Activated CD8-positive, alpha-beta memory T cell treated with anti-CD3 and anti-CD28 coated beads for 1 hour (primary cell): ENCODE measurements at places on chromosomes 5 and 9.

DNA sequence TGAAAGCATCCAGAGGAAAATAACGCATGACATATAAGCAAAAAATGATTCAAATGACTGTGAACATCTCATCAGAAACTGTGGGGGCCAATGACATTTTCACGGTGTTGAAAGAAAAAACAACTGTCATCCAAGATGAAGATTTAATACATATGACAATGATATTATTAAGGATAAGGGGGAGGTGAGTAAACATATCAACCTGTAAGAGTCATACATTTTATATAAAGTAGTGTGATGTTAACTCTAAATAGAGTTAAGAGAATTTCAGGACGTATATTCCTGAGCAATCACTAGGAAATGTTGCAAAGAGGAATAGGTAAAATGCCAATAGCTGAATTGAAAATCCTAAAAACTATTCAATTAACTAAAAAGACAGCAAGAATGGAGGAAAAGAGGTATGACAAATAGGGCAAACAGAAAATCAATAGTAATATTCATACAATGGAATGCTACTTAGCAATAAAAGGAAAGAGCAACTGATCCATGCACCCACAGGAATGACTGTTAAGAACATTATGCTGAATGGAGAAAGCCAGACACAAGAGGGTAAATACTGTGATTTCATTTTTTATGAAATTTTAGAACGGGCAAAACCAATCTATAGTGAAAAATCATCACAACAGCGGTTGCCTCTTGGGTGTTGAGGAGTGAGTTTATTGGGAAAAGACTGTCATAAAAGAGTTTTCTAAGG is 92.4 kb upstream of the JAK2 start:
- DNase-seq = no peak

GRCh38 chr5:168590666-168591065 is 11.5 kb upstream of the PANK3 start:
- no peak for DNase-seq

GRCh38 chr5:84397385-84397784 is 12.7 kb upstream of the EDIL3 start:
- DNase-seq = no peak

DNA sequence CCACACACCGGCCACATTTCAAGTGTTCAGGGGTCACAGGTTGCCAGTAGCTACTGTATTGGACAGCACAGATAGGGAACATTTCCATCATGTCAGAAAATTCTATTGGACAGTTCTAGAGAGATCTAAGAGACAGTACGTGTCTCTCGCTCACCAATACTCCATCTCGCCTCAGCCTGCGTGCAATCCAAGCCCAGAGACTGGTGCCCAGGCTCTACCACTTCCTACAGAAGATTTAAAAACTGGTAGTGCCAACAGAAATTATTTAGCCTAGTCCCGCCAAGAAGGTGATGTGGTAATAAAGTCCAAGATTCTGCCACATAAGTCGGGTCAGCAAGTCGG is 390 bp upstream of the SNX2 start:
- no peak for DNase-seq

GRCh38 chr5:165504674-165505073 is 1999.3 kb downstream of the MAT2B start:
- no peak for DNase-seq

GRCh38 chr5:153516504-153517240 is 26.2 kb downstream of the GRIA1 start:
- no peak for DNase-seq

GRCh38 chr9:130555061-130555460 is 24.3 kb upstream of the FUBP3 start:
- DNase-seq = no peak

DNA sequence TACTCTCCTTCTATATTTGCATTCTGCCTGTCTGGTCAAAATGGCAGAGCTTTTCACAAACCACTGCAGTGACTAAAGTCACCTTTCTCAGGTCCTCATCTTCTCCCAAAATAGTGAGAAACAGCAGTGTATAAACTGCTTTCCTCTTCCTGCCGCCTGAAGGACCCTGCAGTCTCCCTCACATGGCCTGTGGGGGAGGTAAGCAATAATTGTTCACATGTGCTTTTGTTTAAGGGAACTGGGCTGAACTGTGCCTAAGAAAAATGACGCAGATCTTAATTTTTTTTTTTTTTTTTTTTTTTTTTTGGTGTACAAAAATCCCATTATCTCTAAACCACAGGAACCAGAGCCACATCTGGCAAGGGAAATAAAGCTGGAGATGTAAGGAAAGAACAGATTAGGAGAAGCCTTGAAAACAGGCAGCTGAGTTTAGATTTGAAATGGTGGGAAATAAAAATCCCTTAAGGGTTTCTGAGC is 131.7 kb upstream of the VLDLR start:
- no peak for DNase-seq

DNA sequence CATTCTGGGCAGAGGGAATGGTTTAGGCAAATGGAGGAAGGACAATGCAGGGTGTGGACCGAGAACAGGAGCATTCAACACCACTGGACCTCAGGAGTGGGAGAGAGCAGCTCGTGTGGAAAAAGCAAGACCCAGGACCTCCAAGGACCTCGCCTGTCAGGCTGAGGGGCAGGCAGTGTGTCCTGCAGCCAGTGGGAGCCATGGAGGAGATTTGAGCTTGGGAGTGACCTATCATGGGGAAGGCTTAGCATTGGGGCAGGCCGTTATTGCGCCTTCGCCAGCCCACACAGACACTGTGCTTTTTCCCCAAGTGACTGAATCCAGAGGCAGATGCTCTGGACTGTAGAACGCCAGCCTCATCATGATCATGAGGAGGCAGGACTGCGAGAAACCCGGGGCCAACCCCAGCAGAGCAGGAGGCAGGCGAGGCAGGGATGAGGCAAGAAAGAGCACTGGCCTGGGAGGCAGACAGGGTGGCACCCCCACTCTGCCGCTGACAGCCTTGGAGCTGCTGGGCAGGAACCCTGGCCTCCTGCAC is 3.3 kb downstream of the CDHR2 start:
- no peak for DNase-seq

DNA sequence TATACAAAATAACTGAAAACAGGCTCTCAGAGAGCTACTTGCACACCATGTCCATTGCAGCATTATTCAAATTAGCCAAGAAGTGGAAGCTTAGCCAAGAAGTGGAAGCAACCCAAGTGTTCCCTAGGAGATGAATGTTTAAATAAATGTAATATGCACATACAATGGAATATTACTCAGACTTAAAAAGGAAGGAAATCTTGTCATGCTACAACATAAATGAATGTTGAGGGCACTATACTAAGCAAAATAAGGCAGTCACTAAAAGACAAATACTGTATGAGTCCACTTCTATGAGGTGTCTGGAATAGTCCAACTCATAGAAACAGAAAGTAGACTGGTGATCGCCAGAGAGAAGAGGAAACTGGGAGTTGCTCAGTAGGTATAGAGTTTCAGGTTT is 438.1 kb downstream of the MAT2B start:
- no peak for DNase-seq

DNA sequence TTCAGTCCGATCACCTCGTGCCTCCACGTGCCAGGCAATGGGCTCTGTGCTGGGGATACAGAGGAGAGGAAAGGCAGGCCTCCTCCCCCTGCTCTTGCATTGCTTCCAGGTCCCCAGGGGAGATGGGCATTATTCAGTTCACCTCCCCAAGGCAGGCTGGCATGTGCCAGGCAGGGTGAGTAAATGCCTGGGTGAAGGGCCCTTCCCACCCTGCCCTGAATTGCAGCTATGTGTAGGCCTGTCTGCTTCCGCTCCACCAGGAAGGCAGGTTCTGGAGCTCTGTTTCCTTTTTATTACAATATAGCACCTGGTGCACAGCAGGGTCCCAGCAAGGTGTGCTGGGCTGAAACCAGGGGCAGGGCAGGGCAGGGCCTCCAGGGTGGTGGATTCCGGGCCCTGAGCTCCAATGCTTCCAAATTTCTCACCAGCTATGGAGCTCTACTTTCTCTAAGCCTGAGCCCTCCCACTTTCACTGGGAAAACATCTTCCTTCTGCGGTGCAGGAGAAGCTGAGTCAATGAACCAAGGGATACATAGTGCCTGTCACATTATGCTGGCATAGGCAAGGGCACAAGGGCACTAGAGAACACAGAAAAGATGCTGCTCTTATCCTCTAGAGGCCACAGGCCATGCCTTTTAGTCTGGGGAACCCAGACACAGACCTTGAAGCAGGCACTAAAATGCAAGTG is 42.0 kb downstream of the SHB start:
- DNase-seq = no peak

DNA sequence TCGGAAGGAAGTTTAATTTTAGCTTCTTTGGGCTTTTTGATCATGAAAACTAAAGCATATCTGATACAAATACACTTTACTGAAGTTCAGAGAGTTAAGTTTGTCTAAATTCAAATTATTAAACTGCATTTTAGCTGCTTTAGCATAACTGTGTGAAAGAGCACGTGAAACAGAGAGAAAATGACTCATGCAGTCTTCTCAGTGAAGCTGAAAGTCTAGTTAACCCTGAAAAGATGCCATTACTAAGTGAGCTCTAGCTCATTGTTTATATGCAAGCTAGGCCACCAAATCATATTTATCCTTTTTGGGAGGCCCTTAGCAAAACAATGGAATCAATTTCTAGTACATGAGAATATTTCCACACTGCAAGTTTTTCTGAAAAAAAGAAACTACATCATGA is 27.6 kb downstream of the TPD52L3 start:
- DNase-seq = no peak

GRCh38 chr5:171474230-171474813 is 54.9 kb downstream of the FGF18 start:
- no peak for DNase-seq

DNA sequence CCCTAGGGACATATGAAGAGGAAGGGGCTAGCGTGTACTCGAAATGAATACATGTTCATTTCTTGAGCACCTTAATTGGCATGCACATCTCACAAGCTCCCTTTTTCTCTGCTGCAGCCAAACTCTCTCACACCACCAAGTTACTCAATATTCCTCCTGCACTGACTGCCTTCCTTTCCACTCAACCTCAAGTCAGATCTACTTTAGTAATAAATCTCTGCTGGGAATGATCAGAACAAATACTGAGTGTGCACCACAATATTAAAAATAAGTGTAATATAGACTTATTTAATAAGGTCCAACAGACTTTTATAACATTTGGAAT is 995.8 kb upstream of the WWC1 start:
- DNase-seq = no peak

DNA sequence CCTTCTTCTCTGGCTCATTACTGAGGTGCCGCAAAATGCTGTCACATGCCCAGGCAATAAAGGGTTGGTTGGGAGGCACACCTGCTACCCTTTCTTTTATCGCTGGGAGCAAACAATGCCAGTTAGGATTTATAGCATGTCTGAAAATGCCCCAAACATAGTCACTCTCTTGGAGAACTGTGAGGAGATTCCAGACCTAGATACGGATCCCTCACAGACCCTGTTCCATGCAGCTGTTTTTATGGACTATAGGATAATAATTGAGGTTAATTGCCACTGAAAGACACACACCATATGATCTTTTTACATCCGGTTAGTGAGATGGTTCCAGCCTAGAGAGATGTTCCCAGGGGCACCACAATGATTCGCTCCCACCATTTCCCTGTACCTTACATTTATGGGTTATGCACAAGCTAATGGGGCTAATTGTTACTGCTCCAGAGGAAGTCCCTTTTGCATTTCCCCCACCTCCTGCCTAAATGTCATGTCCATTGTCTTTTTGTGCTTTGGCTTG is 318.1 kb downstream of the PIK3R1 start:
- DNase-seq = no peak

GRCh38 chr5:118111956-118112355 is 876.4 kb downstream of the DTWD2 start:
- DNase-seq = no peak

DNA sequence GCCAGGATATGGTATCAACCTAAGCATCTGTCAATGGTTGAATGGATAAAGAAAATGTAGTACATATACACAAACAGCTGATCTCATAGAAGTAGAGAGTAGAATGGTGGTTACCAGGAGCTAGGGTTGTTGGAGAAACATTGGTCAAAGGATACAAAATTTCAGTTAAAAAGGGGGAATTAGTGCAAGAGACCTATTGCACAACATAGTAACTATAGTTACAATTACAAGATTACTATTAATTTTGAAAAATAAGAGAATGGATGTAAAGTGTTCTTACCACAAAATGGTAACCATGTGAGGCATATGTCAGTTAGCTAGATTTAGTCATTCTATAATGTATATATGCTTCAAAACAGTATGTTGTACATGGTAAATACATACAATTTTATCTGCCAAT is 28.8 kb upstream of the ELOVL7 start:
- no peak for DNase-seq

GRCh38 chr5:67234671-67235176 is 38.1 kb upstream of the CD180 start:
- no peak for DNase-seq

DNA sequence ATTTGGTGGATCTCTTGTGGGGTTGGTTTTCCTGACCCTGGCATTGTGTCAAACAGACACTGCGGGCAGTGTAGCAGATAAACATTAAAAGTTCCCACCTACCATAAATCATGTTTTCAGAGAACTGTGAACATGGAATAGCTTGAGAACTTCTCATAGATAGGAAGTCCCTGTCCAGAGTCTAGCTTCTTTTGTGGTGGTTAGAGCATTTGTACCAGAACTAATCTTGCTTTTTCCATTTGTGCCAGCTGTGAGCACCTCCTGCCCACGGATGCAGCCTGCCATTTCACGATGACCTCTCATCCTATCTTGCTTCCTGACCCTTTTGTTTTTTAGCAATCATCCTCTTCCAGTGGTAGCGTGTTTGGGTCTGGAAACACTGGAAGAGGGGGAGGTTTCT is 61.4 kb downstream of the FAM78A start:
- no peak for DNase-seq

DNA sequence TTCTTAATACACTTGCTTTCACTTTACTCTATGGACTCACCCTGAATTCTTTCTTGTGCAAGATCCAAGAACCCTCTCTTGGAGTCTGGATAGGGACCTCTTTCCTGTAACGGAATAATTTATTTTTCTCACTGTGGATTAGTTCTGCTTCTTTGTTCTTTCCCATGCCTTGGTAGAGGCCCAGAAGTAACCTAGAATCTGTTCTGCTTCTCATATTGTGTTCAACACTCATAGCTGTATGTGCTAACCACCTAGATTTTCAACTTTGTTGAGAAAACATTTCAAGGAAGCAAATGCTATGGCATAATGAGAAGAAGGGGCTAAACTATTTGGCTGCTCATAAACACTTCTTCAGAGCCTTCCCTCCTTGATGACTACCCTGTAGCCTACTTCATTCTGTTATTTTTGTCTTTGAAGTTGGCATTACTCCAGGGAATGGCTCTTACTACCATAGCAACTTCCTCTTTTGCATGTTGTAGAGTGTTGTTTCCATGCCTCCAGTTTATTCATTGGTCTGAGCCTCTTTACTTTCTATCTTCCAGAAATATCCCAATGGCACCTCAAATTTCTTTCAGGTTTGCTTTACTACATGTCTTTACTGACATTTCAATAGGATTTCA is 74.3 kb downstream of the KIAA0825 start:
- DNase-seq = no peak
